Effector memory CD8-positive, alpha-beta T cell (primary cell): ENCODE measurements at places on chromosomes 16 and 17.

GRCh38 chr16:30567991-30568638 lies 3.4 kb downstream of the ZNF688 start:
- DNase-seq = peak; percentile 34

GRCh38 chr16:1385232-1385631 lies 29.3 kb downstream of the UNKL start:
- DNase-seq = no peak

DNA sequence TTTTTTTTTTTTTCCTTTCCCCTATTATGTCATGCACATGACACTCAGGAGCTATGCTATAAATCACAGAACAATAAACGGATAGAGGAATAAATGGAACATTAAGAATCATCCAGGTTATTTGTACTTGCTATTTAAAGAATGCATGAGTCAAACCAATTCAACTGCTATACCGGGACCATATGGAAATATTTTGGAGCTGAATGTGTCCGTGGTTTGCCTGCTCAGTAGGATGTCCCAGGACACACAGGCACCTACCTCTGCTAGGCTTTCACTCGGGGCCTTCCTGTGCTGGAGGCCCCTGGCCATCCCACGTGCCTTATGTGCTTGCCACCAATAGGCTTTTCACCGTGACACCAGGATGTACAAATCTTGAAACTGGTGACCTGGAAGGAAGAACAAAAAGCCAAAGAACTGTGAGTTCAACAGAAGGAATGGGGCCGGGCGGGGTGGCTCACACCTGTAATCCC lies 15.3 kb upstream of the SEC14L1 start:
- DNase-seq = no peak

DNA sequence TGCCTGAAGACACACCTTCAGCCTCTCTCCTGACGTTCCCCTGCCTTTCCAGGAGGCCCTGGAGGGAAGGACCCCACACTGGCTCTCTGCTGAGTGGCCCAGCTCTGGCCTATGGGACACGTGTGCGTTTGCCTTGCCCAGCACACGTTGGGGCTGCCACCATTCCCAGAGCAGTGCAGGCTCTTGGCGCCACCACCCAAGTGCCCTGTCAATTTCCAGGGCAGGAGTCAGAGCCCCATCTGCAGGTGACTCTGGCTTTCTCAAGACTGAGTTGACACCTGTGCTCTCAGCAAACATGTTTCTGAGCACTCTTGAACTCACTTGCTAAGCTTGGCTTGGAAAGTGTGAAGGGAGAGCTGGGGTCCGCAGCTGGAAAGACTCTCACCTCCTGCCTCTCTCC lies 4.7 kb upstream of the IRF8 start:
- DNase-seq = no peak

DNA sequence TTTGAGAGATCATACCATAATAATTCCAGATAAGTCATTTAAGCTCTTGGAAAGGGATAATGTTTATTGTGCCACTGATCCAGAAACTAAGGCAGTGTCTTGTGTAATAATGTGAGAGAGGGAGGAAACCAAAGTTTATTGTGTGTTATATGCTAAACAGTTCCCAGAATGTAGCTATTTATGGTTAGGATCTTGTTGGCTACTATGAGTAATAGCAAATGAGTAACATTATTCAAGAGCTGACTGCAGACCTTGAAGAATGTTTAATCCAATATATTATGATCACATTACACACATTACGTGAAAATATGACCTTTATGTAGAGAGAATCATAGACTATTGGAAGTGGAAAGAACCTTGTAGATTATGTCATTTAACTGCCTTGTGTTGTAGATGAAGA lies 139.5 kb downstream of the BCAS3 start:
- no peak for DNase-seq

DNA sequence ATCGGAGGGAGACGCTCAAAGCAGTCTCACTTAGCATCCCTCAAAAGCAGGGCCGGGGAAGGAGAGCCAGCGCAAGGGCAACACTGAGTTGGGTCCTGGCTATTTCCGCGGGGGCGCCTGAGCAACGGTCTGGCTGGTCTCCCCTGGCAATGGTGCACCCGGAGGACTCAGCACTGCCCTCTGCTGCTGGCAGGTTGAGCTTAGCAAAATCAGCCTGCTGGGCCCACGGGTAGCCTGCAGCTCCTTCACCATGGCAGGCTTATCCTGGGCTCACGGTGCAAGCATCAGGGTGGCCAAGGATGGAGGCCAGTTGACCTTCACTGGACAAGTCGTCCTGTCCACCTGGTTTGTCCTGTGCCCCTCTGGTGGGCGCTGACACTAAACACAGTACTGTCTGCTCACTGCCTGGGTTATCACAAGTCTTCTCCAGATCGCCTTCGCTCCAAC lies 14.4 kb upstream of the ALDH3A1 start:
- peak; percentile 48 for DNase-seq
